Activated T-cell treated with anti-CD3 and anti-CD28 coated beads, Interleukin-2, amount 50 U/mL, for 72 hours (primary cell): ENCODE measurements at places on chromosomes 7 and 10. TPM values are rescaled to one million over a fixed set of nuclear protein-coding genes. Genes with fewer than 3 reads are reported as not detected.

- DNase-seq: peak; percentile 72
Measured at GRCh38 chr7:47945261-47946015, 2.8 kb downstream of the PKD1L1 start.

DNA sequence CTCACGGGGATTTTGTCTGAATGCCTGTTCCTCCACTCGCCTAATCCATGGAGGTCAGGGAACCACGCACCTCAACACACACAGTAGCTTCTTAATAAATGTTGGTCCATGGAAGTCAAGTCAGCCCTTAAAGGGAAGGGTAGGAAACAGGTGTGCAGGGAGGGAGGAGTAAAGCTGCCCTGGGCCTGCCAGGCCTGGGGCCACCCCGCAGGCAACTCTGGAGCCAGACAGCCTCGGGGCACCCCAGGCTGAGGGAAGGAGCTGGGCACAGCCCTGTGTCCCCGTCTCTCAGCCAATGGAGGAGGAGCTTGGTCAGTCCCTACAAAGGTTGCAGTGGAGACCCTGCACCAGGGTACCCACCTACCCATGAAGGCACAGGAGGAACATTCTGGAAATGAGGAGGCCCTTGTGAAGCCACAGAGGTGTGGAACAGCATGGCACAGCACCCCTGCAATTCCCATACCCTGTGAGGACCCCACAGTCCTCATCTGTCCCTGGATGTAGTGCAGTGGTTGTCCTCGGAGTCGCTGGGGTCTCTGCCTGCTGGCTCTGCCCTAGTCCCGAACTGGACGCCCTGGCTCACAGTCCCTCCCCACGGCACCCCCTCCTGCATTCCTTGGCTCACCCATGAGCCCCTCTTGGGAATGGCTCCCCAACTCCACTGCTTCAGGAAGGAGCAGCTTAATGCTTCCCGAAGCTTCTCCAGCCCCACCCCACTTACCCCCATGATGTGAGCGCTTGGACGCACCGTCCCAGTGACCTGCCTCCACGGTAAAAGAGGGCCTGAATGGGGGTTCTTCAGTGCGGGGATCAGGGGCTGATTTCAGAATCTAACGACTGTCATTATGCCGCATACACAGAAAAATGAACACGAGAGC is 79.2 kb upstream of the INSIG1 start:
- DNase-seq: no peak

GRCh38 chr7:142860968-142861367 is 6.1 kb downstream of the EPHB6 start:
- DNase-seq: no peak

GRCh38 chr10:60212195-60212594 is 177.5 kb downstream of the ANK3 start:
- no peak for DNase-seq

DNA sequence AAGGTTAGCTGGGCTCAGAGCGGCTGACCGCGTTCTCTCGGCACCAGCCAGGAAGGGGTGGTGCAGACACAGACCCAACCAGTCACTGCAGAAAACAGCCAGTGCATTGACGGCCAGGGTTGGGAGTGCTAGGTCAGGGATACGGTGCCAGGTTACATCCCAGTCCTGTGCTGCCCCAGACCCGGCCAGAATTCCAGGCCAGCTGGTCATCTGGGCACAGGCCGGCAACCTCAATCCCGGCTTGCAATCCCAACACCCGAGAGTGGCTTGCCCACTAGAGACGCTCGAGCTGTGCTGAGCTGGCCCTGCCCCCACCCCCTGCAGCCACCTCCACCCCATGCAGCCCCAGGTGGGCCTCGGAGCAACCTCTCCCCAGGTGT is 3.8 kb downstream of the PRAP1 start:
- DNase-seq: no peak

DNA sequence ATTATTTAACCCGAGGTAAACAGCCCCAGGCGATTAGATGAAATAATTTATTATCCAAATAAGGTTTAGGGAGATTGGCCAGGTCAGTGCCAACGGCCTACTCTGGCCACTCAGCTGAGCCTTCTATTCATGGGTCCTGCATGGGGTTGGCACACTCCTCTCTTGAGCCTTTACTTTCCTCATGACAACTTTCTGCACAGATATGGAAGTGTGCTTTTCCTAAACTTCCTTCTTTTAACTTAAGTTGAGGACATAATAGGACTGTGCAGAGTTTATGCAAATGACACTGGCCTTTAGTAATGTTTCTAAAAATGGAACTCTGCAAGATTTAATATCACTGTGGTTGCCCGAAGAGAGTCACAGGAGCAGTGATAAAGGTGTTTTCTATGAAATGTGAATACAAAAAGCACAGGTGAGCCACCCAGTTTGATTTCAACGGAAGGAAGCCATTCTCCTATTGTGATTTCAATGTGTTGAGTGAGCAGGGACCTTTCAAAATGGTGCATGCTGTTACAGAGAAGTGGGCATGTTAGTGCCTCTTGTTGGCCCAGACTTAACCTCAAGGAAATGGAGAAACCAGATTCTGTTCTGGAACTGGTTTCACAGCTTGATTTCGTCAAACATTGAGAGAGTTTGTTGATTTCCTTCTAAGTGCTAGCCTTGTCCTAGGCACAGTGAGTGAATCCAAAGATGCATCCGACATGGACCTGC is 55.7 kb downstream of the LYZL2 start:
- no peak for DNase-seq

LIPN gene
- total RNA-seq: not detected

GRCh38 chr7:92043637-92044036 is 90.6 kb downstream of the CYP51A1 start:
- no peak for DNase-seq

DNA sequence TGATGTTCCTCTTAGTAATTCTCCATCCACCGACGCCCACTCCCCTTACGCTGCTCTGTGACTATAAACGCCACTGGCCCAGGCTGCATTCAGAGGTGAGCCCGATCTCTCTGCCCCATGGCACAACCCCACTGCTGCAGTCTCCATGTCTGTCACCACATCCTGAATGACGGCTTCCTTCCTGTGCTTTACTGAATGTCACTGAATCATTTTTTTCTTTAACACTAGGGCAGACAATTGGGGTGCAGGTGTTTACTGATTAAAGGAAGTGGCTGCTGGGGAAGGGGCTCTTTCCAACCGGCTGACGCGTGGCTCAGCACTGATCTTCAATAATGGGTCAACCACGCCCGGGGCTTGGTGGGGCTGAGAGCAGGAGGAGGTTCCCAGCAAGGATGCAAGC is 208.3 kb downstream of the USP6NL start:
- peak; percentile 68 for DNase-seq

DNA sequence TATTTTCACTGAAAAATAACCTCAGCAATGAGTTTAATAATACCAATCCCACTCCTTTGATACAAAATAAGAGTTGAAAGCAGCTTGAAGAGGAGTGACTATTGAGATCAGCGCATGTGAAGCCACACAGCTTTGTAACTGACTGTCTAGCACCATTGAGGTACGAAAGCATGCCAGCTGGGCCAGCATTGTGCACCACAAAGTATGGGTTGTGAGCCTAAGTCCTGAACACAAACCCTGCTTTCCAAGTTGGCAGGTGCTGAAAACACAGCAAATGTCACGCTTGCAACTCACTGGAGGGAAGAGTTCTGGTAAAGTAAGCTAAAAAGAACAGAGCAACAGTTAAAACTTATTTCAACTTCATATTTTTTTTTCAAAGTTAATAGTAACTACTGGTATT is 4.0 kb upstream of the FAM53B start:
- DNase-seq: no peak

GATA3 gene
- 50.2 TPM for total RNA-seq

DNA sequence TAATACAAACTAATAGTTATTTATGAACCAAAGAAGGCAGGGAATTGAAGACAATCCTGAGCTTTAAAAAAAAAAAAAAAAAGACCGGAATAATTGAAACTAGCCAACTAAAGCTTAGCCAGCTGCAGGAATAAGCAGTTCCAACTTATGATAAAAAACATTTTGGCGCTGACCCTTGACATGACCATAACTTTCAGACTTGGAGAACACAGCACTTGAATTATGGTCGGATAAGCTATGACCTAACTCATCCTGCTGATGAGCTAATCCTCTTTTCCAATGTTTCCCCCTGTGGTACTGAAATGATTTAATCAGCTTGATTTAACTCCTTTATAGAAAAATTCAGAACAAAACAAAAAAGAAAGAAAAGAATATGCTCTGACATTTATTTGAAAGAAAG is 181.8 kb downstream of the DGKB start:
- DNase-seq: no peak

- no peak for DNase-seq
Measured at GRCh38 chr10:129171812-129172211, 295.2 kb upstream of the MGMT start.

GRCh38 chr10:66837990-66838389 is 87.8 kb upstream of the LRRTM3 start:
- DNase-seq: no peak

GRCh38 chr10:82969405-82969804 is 1094.4 kb downstream of the NRG3 start:
- no peak for DNase-seq

- no peak for DNase-seq
Measured at GRCh38 chr7:27198138-27198841, 1.6 kb downstream of the HOXA13 start.

- DNase-seq: no peak
Measured at GRCh38 chr10:86083664-86084175, 282.9 kb downstream of the GRID1 start.

SKIDA1 gene
- 0.23 TPM for total RNA-seq

- DNase-seq: no peak
Measured at GRCh38 chr10:31644931-31645633, 283.5 kb downstream of the ARHGAP12 start.

- DNase-seq: no peak
Measured at GRCh38 chr7:158377800-158378623, 209.6 kb downstream of the PTPRN2 start.

- DNase-seq: peak; percentile 80
Measured at GRCh38 chr10:124732931-124733570, 11.1 kb downstream of the FAM53B start.
